Right forelimb (tissue), 1 donor: ENCODE measurements at places on chromosomes 6 and 20.

GRCh38 chr6:37630281-37630799 lies 67.3 kb downstream of the MDGA1 start:
- DNase-seq: no peak

- no peak for DNase-seq
Observed at GRCh38 chr6:129908356-129908755, 47.2 kb upstream of the TMEM244 start.

DNA sequence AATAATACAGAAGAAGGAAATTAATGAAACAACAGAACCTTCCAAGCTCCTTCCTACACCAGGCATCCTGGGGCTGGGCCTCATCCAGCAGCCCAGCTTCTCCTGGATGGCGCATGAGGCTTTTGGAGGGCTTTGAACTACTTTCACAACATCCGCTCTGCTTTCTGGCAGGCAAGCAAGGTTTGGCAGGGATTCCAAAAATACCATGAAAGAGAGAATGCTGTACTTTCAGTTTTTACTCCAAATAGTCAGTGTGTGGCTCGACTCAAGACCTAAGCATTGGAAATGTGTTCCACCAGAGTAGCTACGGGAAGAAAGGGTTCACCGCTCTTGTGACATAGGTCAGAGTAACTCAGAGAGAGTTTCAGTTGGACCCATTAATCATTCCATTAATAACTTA lies 125.4 kb downstream of the OPRM1 start:
- peak; percentile 86 for DNase-seq

DNA sequence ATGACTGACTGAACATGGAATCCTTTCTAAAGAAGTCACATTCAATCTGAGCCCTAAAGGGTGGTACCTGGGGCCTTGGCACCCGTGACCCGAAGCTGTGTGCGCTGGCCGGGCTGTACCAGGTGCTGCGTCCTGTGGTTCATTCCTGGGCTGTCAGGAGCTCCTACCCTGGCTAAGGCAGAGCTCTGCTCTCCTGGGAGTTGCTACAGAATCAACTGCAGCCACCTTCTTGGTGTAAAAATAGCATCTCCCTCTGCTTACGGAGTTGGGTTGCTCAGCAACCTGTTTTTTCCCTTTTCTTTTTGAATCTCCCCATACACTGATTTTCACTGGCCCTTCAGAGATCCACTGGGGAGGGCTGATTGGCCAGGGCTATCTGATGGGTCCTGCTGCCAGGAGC lies 236.6 kb upstream of the PDE10A start:
- no peak for DNase-seq

- no peak for DNase-seq
Observed at GRCh38 chr6:110890288-110890687, 15.7 kb downstream of the AMD1 start.

- no peak for DNase-seq
Observed at GRCh38 chr20:6636209-6637159, 131.0 kb upstream of the BMP2 start.

DNA sequence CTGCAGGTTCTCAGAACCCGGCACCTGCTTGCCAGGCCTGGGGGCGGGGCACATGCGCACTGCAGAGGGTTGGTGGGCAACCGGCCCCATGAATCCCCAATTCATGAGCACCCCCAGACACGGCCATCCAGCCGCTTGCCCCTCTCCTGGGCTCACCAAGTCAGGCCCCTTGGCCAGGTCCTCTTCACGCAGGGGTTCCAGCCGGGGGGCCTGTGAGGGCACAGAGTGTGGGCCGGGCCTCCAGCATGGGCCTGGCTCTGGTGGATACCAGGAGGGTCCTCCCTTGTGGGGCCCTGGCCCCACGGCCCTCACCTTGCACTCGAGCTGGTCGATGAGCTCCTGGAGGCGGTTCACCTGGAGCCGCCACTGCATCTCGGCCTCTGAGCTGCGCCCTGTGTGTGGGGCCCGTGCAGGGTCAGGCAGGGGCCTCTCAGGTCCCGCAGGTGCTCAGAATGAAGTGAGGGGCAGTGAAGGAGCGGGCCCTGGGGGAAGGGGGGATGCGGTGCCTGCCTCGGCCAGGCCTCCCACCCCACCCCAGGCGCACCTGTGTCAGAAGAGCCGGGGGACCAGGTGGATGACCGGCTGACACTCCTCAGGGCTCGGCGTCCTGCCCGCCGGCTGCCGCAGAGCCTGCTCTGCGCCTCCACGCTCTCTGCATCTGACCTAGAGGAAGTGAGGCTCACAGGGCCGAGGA lies 2.6 kb upstream of the C20orf144 start:
- no peak for DNase-seq

- no peak for DNase-seq
Observed at GRCh38 chr6:15876406-15876805, 213.6 kb upstream of the DTNBP1 start.

GRCh38 chr6:41064841-41065240 lies 7.3 kb downstream of the OARD1 start:
- DNase-seq: no peak

DNA sequence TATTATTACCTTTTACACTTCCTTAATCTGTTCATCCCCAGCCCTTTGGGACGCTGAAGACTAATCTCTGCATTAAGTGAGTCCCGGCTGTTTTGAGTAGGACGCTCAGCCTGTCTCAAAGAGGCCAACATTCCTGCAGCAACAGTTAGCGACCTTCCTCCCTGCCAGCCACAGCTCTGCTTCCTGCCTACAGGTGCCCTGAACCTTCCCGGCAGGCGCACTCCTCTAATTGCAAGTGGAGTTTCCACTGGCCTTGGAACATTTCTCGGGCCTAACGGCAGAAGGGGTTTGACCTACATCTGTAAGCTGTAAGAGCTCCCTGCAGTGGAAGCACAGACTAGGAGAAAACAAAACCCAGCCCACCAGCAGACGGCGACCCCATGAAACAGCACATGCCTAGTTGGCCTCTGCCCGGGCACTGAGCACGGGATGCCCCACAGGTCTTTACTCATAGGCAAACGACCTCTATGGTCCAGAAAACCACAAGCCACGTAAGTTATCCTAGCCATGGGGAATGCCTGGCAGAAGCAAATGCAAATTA lies 137.9 kb downstream of the DTNBP1 start:
- peak; percentile 38 for DNase-seq

GRCh38 chr6:33815854-33816253 lies 12.1 kb upstream of the MLN start:
- DNase-seq: no peak

DNA sequence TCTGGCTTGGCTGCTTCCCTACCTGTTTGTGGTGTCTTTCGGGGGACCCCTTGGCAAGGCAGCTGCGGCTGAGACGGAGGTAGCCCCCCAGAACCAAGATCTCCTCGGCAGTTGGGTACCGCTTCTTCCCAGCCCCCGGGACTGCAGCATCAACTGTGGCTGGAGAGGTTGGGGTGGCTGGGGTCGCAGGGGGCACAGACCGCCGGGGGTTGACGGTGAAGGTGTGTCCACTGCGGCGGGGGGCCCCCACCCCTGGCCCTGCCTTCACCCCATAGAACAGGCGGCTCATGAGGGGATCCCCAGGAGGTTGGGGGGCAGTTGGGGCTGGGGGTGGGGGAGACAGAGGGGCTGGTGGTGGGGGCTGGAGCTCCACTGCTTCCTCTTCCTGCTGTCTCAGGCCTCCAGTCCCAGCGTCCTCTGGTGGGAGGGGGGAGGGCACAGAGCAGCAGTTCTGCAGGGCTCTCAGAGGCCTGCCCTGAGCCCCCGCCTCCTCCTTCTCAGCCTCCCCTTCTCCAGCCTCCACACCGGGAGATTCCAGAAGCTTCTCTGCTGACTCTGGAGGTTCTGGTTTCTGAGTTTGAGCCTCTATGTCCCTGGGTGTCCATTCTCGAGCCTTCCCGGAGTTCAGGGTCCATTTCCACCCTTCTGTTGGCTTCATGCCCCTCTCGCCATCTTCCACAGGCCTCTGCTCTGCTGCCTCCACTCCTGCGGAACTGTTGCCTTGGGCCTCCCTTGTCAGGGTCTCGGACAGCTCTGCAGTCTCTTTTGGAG lies 1.9 kb downstream of the PPP1R18 start:
- no peak for DNase-seq

DNA sequence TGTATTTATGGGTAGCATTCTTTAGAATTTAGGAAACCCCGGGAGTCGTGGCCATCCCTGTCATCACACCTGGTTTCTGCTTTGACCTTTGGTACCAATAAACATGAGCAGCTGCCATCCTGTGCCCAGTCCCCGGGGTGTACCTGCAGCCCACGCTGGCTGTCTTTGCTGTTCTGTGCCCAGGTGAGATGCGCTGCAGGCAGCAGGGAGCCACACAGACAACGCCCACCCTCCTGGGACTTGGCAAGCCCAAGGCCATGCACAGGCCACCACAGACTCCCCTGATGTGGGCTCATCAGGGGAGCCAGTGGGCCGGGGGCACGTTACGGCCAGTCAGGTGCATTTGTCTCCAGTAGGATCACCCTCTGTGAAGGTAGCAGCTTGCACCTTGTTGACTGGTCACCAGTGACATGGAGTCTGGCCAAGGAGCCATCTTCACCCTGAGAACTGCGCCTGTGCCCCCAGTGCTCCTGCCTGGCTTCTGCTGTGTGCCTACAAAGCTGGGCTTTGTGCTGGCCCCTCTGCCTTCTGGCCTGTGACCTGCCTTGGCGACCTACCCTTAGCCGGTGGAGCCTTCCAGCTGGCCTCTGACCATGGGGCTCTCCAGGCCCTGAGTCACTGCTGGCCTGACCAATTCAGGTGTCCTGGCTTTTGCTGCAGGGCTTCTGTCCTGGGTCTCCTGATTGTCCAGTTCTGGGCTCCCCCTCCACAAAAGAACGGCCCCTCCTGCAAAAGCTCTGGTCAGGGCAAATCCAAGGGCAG lies 14.2 kb upstream of the UNC93A start:
- DNase-seq: no peak

DNA sequence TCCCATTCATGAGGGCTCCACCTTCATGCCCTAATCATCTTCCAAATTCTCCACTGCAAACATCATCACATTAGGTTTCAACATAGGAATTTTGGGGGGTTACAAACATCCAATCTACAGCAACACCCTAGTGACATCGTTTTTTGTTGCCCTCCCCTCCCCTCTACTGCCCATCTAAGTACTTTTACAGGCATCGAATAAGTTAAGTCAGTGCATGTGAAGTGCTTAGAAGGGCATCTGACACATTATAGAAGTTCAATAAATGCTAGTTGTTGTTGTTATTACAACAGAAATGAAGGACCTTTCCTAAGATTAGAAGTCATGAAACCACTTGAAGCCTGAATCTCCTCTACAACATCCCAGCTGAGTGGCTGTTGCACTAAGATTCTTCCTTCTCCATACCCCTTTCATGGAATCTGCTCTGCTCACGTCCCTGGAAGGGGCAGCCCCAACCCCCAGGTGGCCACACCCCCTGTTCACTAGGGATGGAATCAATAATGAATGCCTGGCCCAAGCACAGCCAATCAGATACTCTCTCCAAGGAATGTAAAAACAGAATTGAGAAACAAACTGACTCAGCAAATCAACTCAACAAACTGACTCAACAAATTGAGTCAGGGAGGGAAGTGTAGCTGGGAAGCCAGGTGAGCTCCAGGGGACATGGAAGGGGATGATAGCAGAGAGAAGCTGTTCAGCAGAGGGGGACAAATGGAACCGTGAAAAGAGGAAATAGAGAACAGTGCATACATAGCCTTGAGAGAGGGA lies 3.9 kb upstream of the LRP11 start:
- no peak for DNase-seq

DNA sequence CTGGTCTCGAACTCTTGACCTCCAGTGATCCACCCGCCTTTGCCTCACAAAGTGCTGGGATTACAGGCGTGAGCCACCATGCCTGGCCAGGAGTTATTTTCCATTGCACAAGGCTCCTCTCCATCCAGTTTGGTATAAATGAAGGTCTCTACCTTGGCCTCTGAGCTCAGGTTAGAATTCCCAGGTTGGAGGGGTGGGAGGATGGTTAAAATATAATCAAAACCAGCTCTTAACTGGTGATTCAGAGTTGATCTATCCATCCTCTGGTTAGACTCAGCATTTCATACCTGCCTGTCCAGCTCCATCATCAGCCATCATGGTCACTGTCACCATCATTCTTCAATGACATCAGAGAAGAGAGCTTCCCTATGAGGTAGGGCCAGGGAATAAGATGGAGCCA lies 2.6 kb upstream of the SLC22A7 start:
- no peak for DNase-seq

- no peak for DNase-seq
Observed at GRCh38 chr6:117932001-117932400, 24.9 kb downstream of the SLC35F1 start.

- no peak for DNase-seq
Observed at GRCh38 chr6:164926686-164927085, 382.7 kb downstream of the C6orf118 start.

DNA sequence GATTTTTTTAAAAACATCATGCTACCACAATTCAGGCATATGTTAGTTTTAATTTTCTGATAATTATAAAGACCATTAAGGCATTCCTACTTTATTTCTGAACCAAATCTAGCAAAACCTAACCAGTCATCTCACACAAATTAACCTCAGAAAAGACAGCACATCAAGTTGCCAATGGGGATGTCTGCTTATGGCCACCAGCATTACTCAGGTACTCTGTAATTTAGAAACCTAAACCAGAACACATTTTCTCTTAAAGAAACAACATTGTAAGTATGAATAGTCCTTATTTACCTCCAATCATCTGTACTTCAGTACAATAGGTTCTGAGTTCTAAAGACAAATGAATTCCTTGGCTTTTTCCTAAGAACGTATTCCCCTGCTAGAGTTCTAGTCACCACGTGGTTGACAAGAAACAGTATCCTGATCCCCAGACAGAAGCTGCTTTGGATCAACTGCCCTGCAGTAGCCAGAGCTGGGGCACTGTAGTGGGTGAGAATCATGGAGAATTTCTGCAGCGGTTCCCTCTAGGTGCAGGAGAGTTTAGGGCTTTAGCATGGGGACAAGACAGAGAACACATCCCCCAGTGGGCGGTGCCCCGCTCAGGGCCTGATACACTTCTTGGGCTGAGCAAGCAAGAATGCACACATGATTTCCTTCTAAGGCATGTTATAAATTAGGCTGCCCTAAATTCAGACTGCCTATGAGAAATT lies 15.4 kb downstream of the GCLC start:
- no peak for DNase-seq

DNA sequence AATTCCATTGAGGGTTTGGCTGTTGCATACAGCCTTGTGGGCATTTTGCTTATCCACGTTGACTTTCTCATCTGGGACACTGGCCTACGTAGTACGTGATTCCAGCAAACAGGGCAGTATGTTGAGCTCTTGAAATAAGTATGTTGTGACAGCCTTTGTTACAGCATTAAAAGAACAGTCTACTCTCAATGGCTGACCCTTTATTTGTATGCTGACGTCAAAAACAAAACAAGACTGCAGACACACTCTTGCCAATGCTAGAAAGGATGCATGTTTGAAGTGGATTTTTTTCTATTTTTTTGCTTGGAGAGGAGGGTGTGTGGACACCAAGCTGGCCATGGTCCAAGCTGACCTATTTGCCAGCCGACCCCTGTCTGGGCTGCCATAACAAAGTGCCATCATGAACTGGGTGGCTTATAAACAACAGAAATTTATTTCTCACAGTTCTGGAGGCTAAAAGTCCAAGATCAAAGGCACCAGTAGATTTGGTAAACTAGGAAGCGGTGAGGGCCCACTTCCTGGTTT lies 10.8 kb upstream of the SNHG17 start:
- no peak for DNase-seq

DNA sequence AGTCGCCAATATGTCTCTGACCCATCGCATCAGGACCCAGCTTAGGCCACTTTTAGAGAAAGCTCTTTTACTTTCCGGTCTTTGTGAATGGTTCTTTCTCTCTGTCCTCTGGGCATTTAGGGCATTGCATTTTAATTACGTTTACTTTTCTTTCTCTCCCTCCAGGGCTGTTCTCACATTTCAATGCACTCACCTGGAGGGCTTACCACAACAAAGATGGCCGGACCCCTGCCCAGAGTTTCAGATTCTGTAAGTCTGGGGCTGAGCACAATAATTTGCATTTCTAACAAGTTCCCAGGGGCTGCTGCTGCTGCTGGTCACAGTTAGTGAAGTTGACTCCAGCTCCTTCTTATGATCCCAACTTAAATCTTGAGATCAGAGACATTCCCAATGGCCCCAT lies 3.0 kb downstream of the ANKRD66 start:
- DNase-seq: no peak
